ENCODE measurements at places on chromosomes 7 and 10.

DNA sequence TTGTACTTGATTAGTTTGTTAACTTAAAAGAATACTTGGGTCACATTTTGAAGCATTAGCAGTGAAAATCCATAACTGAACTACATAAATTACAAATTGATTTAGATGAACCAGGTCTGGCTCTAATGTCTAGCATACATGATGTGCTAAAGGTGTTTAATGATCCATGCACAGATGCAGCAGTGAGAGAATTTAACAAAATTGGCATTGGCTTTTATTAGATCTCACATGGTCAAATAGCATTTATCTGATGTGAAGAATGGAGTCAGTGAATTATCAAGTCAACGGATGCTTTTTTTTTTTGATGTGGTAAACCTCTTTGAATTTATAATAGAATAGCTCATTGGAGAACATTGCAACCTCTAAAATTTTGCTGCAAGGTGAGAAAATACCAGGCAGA is 293.0 kb upstream of the POT1 start:
- no peak for DNase-seq

DNA sequence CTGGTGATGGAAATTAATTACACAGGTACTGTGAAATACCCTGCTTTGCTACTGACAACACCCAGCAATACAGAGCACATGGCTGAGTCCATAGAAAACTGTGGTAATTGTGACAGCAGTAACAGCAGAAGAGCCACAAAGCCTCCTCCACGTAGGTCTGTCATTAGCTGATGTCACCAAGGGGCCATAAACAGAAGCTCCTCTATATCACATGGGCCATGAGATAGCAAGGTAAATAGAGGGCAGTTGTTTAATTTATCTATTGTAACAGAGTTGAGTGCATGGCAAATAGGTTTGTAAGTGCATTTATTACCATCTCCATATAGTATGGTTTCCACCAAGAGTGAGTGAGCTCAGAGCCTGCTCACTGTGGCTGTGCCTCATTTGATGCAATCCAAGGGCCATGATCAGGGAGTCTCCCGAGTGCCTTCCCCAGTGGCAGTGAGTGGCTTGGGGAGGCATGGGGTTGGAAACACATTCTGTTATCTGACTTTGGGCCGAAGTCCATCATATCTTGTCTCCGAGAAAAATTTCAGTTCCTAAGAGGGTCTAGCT is 281.2 kb downstream of the SKAP2 start:
- DNase-seq: no peak

- no peak for DNase-seq
Observed at GRCh38 chr10:118407777-118408176, 65.7 kb upstream of the FAM204A start.

DNA sequence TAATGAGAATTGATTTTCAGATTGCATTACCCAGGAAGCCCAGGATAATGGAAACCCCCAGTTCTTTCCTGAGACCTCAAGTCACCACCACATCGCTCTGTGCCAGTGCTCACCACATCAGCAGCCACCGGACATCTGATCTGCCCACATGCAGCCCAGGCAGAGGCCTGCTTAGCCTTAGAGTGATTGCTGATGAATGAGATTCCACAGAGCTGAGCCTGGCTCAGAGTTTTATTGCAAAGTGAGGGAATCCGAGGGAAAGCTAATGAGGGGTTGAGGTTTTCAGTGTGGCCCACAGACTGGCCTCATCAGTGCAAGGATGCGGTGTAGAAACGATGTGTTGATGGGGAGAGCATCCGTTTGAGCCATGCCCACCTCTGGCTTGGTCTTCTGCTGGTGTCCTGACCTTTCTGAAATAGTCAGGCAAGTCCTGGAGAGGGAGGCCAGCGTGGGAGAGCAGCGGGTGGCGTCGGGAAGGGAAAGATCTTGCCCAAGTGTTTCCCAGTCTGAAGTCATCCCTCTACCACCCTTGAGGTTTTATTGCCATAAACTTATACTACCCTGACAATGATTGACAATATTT is 120.3 kb downstream of the ITIH5 start:
- no peak for DNase-seq

DNA sequence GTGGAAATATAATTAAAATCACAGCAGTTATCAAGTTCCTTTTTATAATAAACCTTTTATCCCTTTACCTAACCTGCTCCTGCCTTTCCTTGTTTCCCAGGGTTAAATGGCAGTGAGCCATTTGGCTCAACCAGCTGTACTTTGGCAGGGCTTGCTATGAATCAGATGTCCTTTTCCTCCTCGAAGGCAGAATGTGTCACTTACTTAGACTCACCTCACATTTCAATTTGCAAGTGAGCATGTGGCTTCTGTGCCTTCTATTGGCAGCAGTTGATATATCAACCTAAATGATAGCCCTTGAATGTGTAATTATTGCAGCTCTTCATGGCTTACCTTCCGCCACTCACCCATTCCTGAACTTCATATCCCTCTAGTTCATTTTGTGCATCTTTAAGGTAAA is 301.7 kb downstream of the CSTF2T start:
- no peak for DNase-seq

DNA sequence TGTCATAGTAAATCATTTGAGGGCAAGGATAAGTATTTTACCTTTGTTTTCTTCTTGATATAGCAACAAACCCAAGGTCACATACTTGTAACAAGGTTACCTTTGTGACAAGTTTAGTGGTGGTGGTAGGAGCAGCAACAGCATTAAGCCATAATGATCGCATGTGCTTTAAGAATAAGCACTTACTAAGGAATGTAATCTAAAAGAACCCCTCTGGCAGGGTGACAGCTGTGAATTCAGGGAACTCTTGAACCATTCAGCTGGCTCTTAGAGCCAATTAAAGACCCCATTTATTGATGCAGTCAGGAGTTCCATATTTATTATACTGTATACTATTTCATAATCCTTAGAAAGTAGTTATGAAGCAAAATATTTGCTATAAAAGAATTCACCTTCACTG is 370.8 kb downstream of the EXOC4 start:
- no peak for DNase-seq

GRCh38 chr10:132398566-132398991 is 1.6 kb downstream of the PWWP2B start:
- DNase-seq: no peak

DNA sequence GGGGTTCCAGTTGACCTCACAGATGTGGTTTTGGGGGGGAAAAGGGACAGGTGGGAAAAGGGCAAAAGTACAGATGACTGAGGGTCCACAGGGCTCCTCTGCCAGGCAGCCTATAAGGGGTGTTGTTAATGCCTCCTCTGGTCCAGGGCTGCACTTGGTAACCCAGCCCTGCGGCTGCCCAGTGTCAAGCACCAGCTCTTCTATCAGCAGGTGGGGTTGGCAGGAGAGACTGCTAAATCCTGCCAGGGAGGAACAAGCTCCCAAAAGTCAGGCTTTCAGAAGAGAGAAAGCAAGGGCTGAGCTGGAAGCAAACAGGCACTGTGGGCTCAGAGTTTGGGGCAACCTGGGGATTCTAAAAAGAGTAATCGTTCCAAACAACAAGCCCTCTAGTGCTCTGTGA is 39.1 kb downstream of the LRRC20 start:
- no peak for DNase-seq

- no peak for DNase-seq
Observed at GRCh38 chr10:79166312-79166721, 97.6 kb downstream of the ZMIZ1 start.

All from AML-193 (cell line).